ENCODE measurements at places on chromosomes 5 and 9.

- no peak for DNase-seq
These were observed 247.1 kb upstream of the CCNG1 start for GRCh38 chr5:163190283-163190682.

- DNase-seq: no peak
These were observed 813 bp upstream of the AGTPBP1 start for GRCh38 chr9:85742597-85742936.

- no peak for DNase-seq
These were observed 469.0 kb upstream of the PTGER4 start for GRCh38 chr5:40210694-40211093.

GRCh38 chr9:115941561-115942315 is 211.9 kb upstream of the PAPPA start:
- DNase-seq: no peak

- DNase-seq: no peak
These were observed 2.3 kb downstream of the MAN2A1 start for GRCh38 chr5:109691996-109692395.

GRCh38 chr5:140588311-140589070 is 23.9 kb downstream of the SLC35A4 start:
- no peak for DNase-seq

DNA sequence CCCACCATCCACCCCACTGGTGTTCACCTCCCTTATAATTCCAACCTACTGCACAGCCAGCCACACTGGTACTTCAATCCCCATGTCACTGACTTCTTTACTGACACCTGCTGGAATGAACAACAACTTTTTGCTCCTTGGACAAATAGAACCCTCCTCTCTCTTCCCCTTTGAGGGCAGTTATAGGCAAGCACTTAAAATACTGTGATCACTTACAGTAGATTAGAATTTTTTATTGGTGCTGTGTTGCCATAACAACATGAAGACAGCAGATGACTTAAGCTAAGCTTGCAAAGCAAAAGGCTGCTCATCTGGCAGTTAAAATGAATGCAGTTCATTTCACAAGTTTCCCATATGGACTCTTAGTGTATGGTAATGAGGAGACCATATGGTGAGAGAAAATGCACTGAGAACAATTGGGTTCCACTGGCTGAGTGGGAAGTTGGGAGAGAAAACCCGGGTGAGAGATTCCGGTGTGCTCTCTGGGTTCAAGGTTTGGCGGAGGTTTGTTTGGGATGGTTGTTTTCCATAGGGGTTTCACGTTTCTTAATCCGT is 374.3 kb downstream of the EBF1 start:
- DNase-seq: no peak

DNA sequence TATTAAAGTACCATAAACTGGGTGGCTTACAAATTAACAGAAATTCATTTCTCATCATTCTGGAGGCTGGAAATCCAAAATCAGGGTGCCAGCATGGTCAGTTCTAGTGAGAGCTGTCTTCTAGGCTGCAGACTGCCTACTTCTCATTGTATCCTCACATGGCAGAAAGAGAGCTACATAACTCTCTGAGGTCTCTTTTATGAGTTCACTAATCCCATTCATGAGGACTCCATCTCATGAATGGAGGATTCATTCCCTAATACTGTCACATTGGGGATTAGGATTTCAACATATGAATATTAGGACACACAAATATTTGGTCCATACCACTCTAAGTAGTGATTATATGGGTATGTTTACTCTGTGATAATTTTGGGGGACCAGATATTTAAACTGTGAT is 84.0 kb downstream of the ERP44 start:
- no peak for DNase-seq

- no peak for DNase-seq
These were observed 462.6 kb downstream of the CETN3 start for GRCh38 chr5:89946916-89947315.

- DNase-seq: peak; percentile 96
These were observed 26.2 kb downstream of the CEMIP2 start for GRCh38 chr9:71741926-71742648.

GRCh38 chr9:119792242-119792641 is 423.0 kb upstream of the BRINP1 start:
- no peak for DNase-seq

GRCh38 chr5:117249086-117249815 is 674.6 kb upstream of the SEMA6A start:
- DNase-seq: no peak

DNA sequence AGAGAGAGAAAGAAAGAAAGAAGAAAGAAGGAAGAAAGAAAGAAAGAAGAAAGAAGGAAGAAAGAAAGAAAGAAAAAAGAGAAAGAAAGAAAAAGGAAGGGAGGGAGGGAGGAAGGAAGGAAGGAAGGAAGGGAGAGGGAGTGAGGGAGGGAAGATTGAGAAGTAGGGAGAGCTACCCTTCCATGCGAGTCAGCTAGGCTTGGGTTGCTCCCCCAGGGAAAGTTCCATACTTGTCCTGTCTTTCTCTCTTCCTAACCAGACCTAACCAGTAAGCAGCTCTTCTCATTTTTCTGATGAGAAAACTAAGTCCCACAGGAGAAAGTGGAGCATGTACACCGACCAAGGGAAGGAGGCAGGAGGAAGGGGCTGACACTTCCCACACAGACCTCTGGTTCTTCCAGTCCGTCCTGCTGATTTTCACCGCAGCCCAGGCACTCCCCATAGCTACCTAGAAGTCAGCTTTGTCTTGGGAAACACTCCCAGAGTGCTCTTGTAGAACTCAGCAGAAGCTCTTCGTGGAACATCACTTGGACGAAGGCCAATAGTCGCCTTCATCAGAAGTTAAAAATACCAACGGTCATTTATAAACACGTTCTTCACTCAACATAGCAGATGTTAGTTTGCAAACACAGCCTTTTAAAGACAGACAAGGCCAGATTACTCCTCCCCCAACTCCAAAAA is 29.0 kb upstream of the ENTREP1 start:
- DNase-seq: no peak

- peak; percentile 58 for DNase-seq
These were observed 6.7 kb downstream of the CORO2A start for GRCh38 chr9:98185611-98186171.

DNA sequence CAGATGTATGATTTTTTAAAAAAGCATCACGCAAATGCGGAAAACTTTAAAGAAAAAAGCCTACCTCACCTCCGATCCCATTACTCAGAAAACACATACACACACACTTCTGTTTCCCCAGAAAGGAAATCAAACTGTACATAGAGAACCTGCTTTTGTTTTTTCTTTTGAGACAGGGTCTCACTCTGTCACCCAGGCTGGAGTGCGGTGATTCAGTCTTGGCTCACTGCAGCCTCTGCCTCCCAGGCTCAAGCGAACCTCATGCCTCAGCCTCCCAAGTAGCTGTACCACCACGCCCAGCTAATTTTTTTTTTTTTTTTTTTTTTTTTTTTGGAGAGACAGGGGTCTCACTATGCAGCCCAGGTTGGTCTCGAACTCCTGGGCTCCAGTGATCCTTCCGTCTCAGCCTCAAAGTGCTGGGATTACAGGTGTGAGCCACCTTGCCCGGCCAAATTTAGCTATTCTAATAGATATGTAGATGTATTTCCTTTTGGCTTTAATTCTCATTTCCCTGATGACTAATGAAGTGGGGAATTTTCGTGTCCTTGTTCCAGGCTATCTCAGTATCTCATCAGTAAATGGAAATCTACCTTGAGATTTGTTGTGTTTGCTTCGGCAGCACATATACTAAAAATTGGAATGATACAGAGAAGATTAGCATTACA is 25.7 kb upstream of the EEIG1 start:
- DNase-seq: no peak

DNA sequence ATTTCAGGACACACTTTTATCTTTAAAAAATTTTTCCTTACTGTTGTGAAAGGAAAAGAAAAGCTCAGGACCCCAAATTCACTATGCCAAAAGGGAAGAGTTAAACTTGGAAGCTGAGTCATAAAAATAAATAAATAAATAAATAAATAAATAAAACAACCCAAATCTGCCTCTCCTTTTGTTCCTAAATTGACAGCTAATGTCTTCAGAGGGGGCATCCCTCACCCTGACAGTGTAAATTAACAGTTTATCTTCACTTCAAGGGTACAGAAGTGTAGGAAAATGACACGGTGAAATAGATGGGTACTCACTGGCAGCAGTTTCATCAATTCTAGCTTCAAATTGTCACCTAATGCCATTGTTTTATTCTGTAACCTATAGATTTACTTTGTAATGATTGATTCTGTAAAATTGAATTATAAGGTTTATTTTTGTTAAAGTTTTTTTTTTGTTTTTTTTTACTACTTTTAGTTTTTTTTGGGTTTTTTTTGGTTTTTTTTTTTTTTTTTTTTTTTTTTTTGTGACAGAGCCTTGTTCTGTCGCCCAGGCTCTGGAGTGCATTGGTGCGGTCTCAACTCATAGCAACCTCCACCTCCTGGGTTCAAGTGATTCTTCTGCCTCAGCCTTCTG is 18.5 kb upstream of the ANXA1 start:
- DNase-seq: peak; percentile 29

- no peak for DNase-seq
These were observed 1.0 kb upstream of the CORO2A start for GRCh38 chr9:98193336-98193944.

GRCh38 chr5:12854386-12854785 is 950.1 kb upstream of the CTNND2 start:
- no peak for DNase-seq

DNA sequence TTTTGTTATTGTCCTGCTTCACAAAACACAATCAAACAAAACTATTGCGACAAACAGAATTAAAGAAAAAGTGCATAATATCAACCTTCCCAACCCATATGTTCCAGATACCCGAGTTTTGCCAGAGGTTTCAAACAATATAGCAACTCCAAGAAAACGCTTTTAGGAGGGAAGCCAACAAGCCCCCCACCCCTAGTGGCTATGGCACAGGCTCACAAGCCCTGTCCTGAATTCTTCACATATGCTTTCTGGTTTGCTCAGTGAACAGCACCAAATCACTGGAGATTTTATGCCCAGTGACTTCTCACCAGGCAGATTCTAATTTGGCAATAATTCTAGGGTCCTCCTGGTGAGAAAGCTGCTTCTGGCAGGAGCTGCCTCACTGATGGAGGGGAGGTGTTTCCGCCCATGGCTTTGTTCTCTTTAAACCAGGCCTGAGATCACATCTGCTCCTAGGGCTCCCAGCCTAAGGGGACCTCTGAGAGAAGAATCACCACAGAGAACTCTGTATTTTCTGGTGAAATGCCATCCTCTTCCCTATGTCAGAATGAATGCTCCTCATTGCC is 1982.4 kb downstream of the EFNA5 start:
- DNase-seq: no peak

- DNase-seq: peak; percentile 14
These were observed 119.7 kb downstream of the DMXL1 start for GRCh38 chr5:119190470-119191095.

- DNase-seq: no peak
These were observed 21.7 kb upstream of the ACTBL2 start for GRCh38 chr5:57504357-57504756.

DNA sequence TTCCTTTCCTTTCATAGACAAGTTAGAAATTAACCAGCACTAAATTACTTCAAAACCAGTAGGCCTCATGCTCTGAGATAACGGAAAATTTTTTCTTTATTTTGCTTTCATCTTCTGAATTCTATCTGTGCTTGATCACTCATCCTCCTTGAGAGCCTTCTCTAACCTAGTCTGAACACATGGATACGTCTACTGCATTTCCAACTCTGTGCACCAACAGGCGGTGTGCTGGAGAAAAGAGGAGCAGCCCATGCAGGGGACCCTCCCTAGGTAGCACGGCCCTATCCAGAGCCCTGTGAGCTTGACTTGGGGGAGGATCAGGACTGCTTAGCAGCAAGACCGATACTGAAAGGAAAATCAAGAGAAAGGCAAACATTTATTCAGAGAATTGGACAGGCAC is 149.8 kb downstream of the AUH start:
- no peak for DNase-seq

DNA sequence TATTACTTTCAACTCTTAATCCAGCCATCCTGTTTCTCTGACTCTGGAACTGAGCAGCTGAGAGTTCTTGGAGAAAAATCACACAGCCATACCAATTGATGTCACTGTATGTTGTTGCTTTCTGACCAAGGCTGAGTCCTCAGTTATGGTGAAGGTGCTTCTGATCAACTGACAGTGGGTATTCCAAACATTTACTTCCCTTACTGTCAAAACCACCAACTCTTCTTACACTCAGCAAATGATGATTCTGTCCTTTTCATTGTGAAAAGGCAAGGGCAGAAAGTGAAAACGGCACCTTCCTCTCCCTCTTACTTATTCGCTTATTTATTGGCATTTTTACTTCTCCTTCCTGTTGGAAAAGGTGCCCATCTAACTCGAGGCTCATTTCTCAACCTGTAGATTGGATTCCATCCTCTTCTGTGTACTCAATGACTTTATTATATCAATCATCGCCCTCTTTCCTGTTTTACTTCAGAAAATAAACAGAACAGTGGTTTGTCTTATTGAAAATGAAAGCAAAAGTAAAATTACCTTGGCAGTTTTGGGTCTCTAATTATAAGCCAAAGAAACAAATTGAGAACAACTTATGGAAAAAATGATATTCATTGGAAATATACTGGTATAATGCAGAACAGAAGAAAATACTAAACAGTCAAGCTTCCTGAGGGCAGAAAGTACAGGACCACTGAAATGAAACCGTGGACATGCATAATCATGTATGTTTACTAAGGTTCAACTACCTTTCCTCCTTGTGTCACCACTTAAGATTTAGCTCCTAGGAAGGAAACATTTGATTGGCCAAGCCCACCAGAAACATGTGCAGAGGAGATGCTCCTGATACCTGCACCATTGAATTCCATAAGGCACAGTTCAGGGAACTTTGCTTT is 104.5 kb upstream of the CHD1 start:
- DNase-seq: peak; percentile 38

- peak; percentile 16 for DNase-seq
These were observed 31.2 kb upstream of the APC start for GRCh38 chr5:112706446-112707016.

- no peak for DNase-seq
These were observed 49.2 kb upstream of the NEK6 start for GRCh38 chr9:124208571-124208970.

DNA sequence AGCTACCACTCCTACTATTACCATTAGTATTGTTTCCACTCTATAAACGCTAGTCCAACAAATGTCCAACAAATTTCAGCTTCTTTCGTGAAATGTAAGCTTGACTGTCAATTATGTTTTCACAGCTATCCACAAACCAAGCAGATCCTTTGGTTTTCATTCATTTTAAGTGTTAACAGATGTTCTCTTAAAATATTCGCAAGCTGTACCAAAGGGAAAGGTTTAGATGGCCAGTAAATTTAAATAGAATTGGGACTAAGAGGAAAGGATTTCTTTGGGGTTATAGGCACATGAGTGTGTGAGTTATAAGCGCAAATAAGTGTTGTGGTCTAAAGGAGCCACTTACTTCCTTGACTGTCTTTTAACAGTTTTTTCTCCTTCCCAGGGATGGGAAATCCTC is 136.8 kb upstream of the ADRA1B start:
- DNase-seq: no peak

GRCh38 chr9:84261070-84261746 is 79.3 kb downstream of the SLC28A3 start:
- DNase-seq: peak; percentile 66

DNA sequence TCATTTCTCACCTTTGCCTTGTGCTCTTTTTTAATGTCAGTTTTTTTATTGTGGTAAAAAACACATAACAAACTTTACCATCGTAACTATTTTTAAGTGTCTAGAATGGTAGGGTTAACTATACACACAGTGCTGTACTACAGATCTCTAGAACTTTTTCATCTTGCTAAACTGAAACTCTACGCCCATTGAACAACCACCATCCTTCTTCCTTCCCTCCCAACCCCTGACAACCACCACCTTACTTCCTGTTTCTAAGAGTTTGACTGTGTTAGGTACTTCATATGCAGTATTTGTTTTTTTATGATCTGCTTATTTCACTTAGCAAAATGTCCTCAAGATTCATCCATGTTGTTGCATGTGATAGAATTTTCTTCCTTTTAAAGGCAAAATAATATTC is 54.9 kb downstream of the PSAT1 start:
- DNase-seq: no peak

Data from hematopoietic multipotent progenitor cell treated with erythropoietin and hydrocortisone succinate and interleukin-3 and kit ligand, for 8 days (in vitro differentiated cells).